ENCODE measurements at places on chromosomes 12 and 14. TPM values are rescaled to one million over a fixed set of nuclear protein-coding genes. Genes with fewer than 3 reads are reported as not detected.

DNA sequence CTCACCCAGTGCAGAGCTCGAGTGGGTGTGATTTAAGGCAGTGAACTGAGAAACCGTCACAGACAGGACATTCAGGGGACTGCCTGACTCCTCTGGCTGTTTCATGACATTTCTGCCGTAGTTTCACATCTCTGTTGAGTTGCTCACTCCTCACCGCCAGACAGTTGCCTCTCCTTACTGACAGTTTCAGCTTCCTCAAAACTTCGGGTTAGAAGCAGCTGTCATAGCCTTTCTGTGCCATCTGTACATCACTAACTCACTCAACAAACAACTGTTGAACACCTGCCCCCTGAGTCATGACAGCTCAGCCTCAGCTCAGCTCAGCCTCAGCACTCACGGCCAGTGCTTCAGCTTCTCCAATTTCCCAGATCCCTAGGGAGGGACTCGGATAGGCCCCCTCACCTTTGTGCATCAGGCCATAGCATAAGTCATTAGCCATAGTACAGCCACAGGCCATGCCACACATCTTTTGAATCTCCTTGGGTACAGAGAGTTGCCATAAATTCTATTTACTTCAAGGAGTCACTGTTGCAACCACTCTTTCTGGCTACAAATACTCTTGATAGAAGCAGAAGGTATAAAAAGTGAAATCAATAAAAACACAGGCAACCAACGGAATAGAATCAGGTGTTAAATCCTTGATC, 6.2 kb upstream of the SLC15A4 start:
- ATAC-seq, result peak; percentile 48

DNA sequence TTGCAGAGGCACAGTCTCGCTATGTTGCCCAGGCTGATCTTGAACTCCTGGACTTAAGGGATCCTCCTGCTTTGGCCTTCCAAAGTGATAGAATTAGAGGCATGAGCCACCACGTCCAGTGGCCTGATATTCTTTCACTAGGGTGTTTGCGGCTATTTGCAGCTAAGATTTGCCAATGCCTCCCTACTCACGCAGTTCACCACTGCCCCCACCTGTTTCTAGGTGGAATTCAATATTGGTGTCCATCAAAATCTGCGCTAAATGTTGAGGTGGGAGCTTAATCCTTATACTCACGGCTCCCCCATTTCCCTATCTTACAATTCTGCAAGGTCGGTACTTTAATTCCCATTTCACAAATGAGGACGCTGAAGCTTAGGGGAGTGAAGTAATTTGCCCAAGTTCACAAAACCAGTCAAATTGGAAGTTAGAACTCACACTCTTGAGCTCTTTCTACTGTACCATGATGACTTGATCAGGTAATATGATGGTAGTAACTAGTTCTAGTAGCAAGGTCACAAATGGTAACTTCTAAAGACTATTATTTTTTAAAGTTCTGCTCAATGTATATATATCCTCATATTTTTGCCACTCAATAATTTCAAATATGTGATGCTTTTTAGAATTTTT, 22.1 kb upstream of the LRRC9 start:
- no peak for ATAC-seq

GRCh38 chr14:23252420-23253333, 14.9 kb downstream of the RNF212B start:
- ATAC-seq, result no peak

DNA sequence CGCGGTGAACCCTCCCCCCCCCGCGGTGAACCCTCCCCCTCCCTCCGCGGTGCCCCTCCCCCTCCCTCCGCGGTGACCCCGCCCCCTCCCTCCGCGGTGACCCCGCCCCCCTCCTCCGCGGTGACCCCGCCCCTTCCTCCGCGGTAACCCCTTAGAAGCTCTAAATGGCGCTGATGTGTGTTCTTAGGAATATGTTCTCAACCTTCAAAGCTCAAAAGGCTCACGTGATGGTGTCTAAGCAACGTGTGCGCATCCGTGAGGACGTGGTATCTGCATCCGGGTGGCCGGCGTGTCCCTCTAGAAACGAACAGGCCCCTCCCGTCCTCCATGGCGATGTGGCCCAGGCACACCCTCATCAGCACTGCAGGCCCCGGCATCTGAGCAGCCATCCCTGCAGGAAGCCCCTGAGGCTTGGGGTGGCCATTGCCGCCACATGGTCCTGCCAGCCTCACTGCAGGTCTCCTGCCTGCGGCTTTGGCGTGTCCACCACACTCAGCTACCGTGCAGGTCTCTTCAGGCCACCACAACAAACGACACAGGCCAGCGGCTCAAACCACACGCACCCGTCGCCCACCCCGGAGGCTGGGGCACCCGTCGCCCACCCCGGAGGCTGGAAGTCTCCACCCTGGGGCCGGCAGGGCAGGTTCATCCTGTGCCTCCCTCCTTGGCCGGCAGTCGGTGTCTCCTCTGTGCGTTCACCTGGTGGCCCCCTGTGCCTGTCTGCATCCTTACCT, 14.5 kb upstream of the FBRSL1 start:
- no peak for ATAC-seq

GRCh38 chr12:51171884-51172514, 936 bp downstream of the TFCP2 start:
- no peak for ATAC-seq

DNA sequence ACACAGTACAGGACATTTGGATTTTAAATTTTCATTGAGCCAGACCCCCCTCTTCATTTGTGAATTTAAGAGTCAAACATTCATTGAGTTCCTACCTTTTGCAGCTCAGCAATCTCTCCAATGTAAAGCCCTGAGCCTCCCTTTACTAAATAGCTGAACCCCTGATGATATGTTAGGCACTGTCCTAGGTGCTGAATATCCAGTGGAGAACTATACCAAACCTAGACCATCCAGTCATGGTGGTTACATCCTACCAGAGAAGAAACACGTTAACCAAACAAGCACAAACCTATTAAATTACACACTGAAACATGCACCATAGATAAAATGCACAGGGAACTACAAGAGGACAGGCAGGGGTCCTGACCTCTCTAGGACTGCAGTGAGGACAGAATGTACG, 1585.3 kb upstream of the TMEM132C start:
- no peak for ATAC-seq

RPGRIP1 gene
- total RNA-seq, result 0.23 TPM

GRCh38 chr12:94122591-94122990, 25.8 kb upstream of the PLXNC1 start:
- no peak for ATAC-seq

Measured in gastroesophageal sphincter (tissue), 4 donors.